Activated CD4-positive, alpha-beta T cell treated with anti-CD3 and anti-CD28 coated beads, Interleukin-2, amount 10 ng/mL, durations not matched to agents 24 days and 14 days (primary cell): ENCODE measurements at places on chromosomes 6 and 20. TPM values are rescaled to one million over a fixed set of nuclear protein-coding genes. Genes with fewer than 3 reads are reported as not detected.

The POU5F1 gene
- not detected in 2 replicates for total RNA-seq

DNA sequence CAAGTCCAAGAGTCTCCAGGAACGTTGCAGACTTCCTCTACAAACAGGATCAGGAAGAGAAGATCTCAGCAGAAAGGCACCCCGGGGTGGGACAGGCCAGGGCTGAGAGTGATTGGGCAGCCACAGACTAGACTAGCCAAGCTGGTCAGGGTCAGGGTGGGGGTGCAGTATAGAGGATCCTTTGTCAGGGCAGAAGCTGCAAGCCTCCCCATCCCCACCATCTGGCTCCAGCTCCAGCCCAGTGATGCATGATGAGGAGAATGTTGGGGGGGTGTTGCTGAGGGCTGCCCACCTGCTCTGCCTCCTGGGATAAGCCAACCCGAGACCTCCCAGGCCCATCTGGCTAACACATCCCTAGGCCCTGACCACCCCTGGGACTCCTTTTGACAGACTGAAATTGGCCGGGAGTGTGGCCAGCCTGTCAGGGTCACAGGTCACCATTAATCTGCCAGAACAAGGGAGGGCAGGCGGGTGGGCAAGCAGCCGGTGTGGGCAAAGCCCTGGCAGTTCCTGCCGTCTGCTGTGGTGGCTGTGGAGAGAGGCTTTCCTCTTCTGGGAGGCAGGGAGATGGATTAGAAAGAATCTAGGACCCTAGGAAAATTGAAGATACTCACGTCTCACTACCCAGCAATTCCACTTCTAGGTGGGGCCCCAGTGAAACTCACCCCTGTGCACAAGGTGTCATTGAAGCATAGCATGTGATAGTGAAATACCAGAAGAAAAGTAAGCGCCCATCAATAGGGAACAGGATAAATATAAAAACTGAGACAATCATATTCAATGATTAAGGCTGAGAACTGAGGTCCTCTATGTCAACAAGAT is 22.1 kb upstream of the SNTA1 start:
- H3K36me3 ChIP-seq: no peaks in the 10 kb centered on the region
- H3K27me3 ChIP-seq: no peaks in the 10 kb centered on the region
- no peak overlapping the region for H3K27ac ChIP-seq
- no peak for DNase-seq

GRCh38 chr6:24851086-24851485 is 52.4 kb upstream of the ARMH2 start:
- no peak for DNase-seq
- no peak overlapping the region for H3K4me3 ChIP-seq
- peaks cover 67% of the 10 kb centered on the region for H3K36me3 ChIP-seq
- H3K4me1 ChIP-seq: peaks cover 8% of the 10 kb centered on the region
- H3K27me3 ChIP-seq: no peaks in the 10 kb centered on the region
- H3K27ac ChIP-seq: peak overlapping the region; percentile 36

The AHCY gene
- total RNA-seq: 153 and 154 TPM in 2 replicates

DNA sequence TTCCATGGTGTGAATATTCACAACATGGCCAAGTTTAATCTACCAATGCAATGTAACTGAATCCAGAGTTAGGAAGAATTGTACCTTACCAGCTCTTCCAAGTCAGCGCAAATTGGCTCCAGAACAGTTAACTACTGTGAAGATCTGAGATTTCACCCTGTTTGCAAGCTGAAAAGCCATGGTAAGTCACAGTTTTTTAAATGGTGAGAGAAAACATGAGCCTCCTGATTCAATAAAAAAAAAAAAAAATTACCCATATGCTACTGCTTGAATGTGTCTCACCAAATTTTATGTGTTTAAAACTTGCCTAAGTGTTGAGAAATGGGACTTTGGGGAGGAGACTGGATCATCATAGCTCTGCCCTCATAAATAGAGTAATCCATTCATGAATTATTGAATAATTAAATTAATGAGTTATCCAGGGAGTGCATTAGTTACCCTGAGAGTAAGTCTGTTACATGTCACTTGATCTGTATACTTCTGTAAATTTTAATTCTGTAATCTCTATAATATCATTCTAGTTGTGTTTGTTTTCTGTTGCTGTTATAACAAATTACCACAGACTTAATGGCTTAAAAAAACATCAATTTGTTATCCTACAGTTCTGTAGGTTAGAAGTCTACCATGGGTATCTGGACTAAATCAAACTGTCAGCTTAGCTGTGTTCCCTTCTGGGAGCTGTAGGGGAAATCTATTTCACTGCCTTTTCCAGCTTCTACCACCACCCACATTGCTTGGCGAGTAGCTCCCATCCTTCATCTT is 1355.9 kb downstream of the GRIK2 start:
- H3K27me3 ChIP-seq: no peaks in the 10 kb centered on the region
- no peaks in the 10 kb centered on the region for H3K4me1 ChIP-seq
- DNase-seq: no peak
- H3K4me3 ChIP-seq: no peak overlapping the region

The TXNDC5 gene
- total RNA-seq: 111 and 112 TPM in 2 replicates

- no peak overlapping the region for H3K4me3 ChIP-seq
- H3K4me1 ChIP-seq: no peaks in the 10 kb centered on the region
- peaks cover 2% of the 10 kb centered on the region for H3K27me3 ChIP-seq
- H3K27ac ChIP-seq: no peak overlapping the region
These were observed 1374.4 kb upstream of the GJE1 start for GRCh38 chr6:140758169-140758877.

GRCh38 chr6:105374010-105374420 is 28.9 kb downstream of the PREP start:
- no peaks in the 10 kb centered on the region for H3K27me3 ChIP-seq
- peaks cover under 1% of the 10 kb centered on the region for H3K4me1 ChIP-seq
- H3K36me3 ChIP-seq: peaks cover 37% of the 10 kb centered on the region
- DNase-seq: no peak

DNA sequence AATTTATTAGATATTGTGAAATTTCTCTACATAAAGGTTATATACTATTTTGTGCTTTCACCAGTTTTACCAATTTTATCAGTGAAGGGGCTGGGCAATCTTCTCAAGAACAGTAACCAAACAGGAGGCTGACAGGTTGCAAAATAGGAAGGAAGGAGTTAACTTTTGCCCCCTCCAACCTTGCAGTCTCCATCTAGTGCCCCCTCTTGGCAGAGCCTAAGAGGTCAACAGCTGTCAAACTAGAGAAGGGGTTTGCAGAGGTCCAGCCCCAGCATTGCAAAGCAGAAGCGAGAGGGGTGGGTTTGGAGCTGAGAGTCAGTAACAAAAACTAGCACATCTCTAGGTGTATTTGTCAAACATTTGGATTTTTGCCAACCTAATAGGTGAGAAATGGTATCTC is 391.0 kb downstream of the CDC5L start:
- H3K36me3 ChIP-seq: peaks cover 2% of the 10 kb centered on the region
- no peaks in the 10 kb centered on the region for H3K4me1 ChIP-seq
- H3K27ac ChIP-seq: no peak overlapping the region
- no peak for DNase-seq
- peaks cover 2% of the 10 kb centered on the region for H3K27me3 ChIP-seq
- no peak overlapping the region for H3K4me3 ChIP-seq

- no peaks in the 10 kb centered on the region for H3K36me3 ChIP-seq
- DNase-seq: no peak
- no peak overlapping the region for H3K4me3 ChIP-seq
- no peaks in the 10 kb centered on the region for H3K27me3 ChIP-seq
- H3K4me1 ChIP-seq: no peaks in the 10 kb centered on the region
- H3K27ac ChIP-seq: no peak overlapping the region
These were observed 191.7 kb upstream of the RIN2 start for GRCh38 chr20:19566226-19566945.

- no peak overlapping the region for H3K27ac ChIP-seq
- no peak for DNase-seq
- H3K36me3 ChIP-seq: no peaks in the 10 kb centered on the region
- H3K4me1 ChIP-seq: no peaks in the 10 kb centered on the region
- H3K27me3 ChIP-seq: no peaks in the 10 kb centered on the region
These were observed 120.7 kb upstream of the ADGRF1 start for GRCh38 chr6:47162793-47163192.

GRCh38 chr6:7446619-7447325 is 57.2 kb downstream of the RIOK1 start:
- no peak overlapping the region for H3K4me3 ChIP-seq
- no peak for DNase-seq
- H3K27ac ChIP-seq: no peak overlapping the region
- H3K4me1 ChIP-seq: no peaks in the 10 kb centered on the region
- peaks cover 3% of the 10 kb centered on the region for H3K27me3 ChIP-seq

The MLIP gene
- not detected in 2 replicates for total RNA-seq

The PPP1R16B gene
- total RNA-seq: 133 TPM in 2 replicates

The FOXQ1 gene
- total RNA-seq: not detected in 2 replicates

- H3K36me3 ChIP-seq: no peaks in the 10 kb centered on the region
- peak; percentile 90 for DNase-seq
- peaks cover 26% of the 10 kb centered on the region for H3K4me1 ChIP-seq
- peaks cover 70% of the 10 kb centered on the region for H3K27me3 ChIP-seq
These were observed 8.7 kb upstream of the HLA-E start for GRCh38 chr6:30480536-30481156.

DNA sequence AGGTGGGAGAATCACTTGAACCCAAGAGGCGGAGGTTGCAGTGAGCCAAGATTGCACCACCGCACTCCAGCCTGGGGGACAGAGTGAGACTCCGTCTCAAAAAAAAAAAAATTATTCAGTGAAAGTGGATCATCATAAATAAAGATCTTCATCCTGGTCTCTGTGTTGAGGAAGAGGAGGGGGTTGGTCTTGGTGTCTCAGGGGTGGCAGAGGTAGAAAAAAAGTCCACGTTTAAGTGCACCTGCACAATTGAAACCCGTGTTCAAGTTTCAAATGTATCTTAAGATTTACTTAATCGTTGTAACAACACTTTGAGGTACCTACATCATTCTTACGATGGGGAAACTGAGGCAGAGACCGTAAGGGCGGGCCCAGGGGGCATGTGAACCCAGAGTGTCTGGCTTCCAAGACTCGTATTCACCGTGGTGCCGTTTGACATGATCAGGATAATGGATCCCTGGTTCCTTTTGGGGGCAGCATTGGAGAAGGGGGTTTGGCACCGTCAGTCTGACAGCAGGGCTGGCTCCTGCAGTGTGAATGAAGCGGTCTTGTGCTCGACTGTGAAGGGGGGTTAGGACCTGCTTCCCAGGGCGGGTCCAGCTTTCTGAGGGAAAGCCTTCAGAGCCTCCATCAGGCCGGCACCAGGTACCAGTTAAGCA is 32.9 kb upstream of the ID1 start:
- no peaks in the 10 kb centered on the region for H3K27me3 ChIP-seq
- peaks cover 20% of the 10 kb centered on the region for H3K4me1 ChIP-seq
- H3K36me3 ChIP-seq: peaks cover 15% of the 10 kb centered on the region
- no peak for DNase-seq
- peak overlapping the region; percentile 91 for H3K27ac ChIP-seq
- peak overlapping the region; percentile 88 for H3K4me3 ChIP-seq
